ENCODE measurements at places on chromosomes 2 and 18.

DNA sequence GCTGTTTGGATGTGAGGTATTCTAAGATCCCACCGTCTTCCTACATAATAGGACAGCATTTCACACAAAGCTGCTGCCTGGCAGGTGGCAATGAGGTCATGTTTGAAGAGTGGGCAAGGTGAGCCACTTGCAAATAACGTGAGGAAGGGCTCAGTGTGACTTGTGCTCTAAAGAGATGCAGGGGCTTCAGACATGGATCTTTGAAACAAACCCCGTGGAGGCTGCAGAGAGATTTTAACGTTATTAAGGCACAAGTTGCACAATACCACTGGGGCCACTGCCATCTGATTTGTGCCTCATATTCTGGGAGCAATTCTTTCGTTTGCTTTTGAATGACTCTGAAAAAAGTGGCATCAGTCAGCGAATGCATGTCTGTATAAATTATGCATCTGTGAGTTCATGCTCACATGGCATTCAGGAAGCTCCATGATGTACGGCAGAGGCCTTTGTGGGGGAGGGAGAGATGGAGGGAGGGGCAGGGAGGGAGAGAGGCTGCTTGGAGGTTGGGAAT, 362.0 kb downstream of the SOX11 start:
- DNase-seq, result no peak

DNA sequence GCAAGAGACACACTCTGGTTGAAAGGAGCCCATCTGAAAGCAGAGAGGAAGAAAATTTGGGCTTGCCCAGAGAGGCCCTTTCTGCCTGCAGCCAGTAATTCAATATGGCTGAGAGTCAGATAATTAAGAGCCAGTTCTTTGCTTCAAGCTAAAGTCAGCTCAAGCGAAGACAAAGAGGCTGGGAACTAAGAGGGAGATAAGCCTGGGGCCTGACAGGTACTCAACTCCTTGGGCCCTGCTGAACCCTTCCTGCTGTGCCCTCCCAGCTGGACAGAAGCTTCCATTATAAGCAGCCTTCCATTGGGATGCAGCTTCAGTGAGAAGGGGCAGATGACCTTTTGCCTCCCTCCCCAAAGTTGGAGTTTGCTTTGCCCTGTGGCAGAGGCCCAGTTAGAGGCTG, 12.0 kb downstream of the FBXO41 start:
- no peak for DNase-seq

- DNase-seq, result peak; percentile 68
These were observed 161.5 kb upstream of the FOSL2 start for GRCh38 chr2:28231110-28231631.

DNA sequence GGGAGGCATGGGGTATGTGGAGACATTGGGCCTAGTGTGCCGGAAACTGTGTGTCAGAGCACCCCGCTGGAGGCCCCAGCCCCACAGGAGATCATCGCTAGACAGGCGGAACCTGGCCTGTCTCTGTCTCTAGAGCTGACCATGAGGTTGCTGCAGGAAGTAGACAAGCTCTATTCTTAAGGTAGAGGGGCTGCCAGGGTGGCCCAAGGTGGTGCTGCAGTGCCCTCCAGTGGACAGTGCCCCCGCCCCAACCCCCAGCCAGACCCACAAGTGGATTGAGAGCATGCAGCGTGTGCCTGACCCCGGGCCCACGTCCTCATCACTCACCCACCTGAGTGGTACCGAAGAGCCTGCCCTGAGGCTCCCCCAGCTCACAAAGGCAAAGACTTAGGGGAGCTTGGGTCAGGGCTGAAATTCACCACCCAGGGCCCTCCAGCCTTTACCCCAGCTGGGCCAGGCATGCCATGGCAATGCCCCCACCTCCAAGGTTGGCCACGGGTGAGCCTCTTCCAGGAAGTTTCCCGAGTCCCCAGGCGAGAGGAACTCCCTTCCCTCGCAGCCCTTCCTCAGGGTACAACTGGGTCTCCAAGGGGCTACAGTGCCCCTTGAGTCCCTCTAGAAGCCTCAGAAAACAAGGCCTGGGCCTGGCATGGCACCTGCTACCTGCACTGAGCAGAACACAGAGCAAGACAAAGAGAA, 155.0 kb downstream of the TTC32 start:
- DNase-seq, result no peak

DNA sequence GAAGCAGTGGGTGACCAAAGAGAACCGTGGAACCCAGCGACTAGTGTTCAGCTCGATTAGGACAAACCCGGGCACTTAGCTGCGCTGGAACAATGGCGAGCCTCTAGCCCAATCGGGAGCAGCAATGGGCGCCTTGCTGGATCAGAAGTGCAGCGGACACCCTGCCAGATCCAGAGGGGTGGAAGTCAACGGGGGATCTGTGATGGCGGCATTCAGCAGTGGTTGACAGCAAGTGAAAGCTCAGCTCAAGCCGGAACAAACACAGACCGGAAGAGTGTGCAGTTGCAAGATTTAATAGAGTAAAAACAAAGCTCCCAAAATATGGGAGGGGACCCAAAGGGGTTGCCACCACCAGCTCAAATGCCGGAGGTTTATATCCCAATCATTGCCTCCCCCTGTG, 478.7 kb upstream of the REG3G start:
- DNase-seq, result no peak

DNA sequence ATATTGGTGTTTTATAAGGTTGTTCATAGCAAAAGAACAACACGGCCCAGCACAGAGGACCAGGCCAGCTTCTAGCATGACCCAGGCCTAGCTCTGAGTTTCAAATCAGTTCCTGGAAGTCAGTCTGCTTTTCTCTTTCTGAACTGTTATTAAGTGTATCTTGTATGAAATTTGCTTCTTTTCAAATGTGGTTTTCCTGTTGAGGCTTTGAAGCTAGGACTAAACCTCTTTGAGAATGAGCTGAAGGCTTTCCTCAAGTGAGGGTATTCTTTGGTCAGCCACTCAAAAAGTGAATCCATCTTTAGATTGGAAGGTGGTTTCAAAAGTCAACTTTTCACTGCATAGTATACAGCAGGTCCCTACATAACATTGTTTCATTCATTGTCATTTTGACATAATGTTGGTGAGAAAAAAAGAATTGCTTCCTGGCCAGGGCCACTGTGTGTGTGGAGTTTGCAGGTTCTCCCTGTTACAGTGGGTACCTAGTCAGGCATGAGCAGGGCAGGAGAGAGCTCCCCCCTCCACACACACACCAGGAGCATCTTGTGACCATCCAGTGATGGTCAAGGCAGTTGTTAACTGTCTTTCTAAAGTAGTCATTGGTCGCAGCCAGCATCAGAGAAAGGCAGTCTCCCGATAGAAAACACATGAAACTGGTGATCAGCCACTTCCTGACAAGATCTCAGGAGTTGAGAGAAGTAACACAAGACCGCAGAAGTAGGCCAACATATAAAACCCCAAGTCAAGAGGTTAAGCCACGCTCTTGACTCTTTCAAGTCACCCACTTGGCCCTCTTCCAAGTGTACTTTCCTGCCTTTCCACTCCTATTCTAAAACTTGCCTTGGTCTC, 6.7 kb upstream of the ACAA2 start:
- DNase-seq, result peak; percentile 12

DNA sequence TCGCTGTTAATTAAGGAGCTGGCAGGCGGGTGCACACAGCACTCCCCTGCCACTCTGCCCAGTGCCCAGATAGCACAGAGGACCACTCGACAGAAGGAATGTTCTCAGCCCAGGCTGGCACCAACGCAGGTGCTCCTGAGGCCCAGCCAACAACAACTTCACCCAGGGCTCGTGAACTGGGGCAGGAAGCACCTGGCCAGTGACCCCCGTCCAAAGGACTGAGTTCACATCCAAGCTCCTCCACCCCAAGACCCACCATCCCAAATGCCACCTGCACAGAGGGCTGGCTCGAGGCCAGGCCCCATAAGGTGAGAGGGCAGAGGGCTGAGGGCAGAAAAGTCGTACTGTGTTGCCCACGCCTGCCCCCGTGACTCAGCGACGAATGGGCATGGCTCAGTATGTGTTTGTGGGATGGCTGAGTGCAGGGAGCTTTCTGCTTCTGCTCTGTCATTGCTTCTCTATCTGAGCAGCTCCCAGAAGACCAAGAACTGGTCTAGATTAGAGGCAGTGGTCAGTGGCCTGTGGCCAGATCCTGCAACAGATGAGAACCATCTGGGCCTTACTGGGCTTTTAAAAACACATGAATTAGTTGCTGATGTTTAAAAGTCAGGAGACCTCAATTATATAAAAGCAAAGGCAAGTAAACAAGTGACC, 68.4 kb downstream of the POLR1A start:
- DNase-seq, result peak; percentile 94

- no peak for DNase-seq
These were observed 2.7 kb upstream of the FECH start for GRCh38 chr18:57589161-57589560.

GRCh38 chr2:152718909-152719645, 657 bp downstream of the ARL6IP6 start:
- DNase-seq, result peak; percentile 49

GRCh38 chr2:239253264-239253663, 147.6 kb downstream of the HDAC4 start:
- no peak for DNase-seq

DNA sequence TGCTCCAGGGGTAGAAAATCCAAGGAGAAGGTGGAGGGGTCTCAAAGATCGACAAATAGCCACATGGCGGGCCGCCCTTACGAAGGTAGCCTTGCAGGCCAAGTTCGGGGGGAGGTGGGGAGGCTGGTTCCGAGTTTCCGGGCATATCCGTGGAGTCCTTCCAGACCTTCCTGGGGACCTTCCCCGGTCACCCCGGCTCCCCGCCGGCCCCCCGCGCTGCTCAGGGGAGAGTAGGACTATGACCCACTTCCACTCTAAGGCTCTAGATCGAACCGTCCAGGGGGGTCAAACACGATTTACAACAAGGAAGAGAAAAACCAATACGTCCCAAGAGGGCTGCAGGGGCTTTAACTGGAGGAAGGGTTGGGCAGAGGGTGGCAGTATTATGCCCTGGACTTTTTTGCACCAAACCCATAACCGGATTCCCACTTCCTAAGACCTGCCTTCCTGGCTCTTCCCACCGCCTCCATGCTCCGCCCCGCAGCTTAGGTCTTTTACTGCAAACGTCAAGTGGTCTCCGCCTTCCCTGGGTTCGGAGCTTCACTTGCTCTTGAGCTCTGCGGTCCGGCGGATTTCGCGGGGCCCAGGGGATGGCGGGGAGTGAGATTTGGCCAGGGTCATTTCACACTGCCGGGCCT, 779 bp upstream of the LYPD6 start:
- peak; percentile 26 for DNase-seq

Data from cardiac fibroblast (primary cell).